ENCODE measurements at places on chromosomes 13 and 19.

GRCh38 chr19:49127674-49128544, 8.6 kb downstream of the PPFIA3 start:
- peak; percentile 80 for DNase-seq

- DNase-seq: no peak
These were observed 73.0 kb downstream of the NALCN start for GRCh38 chr13:101343128-101343787.

- DNase-seq: no peak
These were observed 18.0 kb downstream of the SUCLA2 start for GRCh38 chr13:47983070-47983469.

GRCh38 chr13:52118595-52118994, 10.3 kb downstream of the NEK5 start:
- no peak for DNase-seq

- no peak for DNase-seq
These were observed 290.8 kb downstream of the FOXO1 start for GRCh38 chr13:40375489-40376171.

DNA sequence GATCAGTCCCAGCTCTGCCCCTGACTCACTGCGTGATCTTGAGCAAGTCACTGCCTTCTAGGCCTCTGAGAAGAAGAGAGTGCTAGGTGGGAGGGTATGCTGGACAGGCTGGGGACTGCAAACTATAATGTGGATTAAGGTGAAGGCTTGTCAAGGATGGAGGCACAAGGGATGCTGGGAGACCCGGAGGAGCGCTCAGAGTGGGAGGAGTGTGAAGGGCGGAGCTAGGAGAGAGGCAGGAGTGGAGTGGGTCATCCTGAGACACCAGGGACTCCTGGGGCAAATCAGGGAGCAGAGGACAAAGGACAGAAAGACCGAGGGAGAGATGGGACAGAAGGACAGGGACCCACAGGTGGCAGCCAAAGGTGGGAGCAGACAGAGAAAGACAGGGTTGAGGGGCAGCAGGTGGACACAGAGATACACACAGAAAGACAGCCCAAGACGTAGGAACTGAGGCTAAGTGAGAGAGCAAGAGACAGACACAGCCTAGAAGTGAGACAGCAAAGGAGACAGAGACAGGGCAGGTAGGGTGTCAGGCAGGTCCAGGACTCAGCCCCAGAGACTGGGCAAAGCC, 2.6 kb downstream of the GRIK5 start:
- DNase-seq: no peak

DNA sequence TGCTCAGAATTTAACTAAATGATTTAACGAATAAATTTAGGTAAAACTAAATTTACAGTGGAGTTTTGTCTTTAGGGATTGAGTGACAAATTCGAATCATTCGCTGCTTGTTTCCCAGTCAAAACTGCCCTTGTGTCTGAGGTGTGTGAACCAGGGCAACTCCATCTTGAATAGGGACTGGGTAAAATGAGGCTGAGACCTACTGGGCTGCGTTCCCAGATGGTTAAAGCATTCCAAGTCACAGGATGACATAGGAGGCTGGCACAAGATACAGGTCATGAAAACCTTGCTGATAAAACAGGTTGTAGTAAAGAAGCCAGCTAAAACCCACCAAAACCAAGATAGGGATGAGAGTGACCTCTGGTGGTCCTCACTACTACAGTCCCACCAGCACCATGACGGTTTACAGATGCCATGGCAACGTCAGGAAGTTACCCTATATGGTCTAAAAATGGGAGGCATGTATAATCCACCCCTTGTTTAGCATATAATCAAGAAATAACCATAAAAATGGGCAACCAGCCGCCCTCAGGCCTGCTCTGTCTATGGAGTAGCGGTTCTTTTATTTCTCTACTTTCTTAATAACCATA, 10.2 kb upstream of the ANKRD10 start:
- no peak for DNase-seq

GRCh38 chr13:45817833-45818232, 33.7 kb downstream of the SIAH3 start:
- no peak for DNase-seq

- no peak for DNase-seq
These were observed 121.7 kb downstream of the NHLRC3 start for GRCh38 chr13:39159846-39160370.

DNA sequence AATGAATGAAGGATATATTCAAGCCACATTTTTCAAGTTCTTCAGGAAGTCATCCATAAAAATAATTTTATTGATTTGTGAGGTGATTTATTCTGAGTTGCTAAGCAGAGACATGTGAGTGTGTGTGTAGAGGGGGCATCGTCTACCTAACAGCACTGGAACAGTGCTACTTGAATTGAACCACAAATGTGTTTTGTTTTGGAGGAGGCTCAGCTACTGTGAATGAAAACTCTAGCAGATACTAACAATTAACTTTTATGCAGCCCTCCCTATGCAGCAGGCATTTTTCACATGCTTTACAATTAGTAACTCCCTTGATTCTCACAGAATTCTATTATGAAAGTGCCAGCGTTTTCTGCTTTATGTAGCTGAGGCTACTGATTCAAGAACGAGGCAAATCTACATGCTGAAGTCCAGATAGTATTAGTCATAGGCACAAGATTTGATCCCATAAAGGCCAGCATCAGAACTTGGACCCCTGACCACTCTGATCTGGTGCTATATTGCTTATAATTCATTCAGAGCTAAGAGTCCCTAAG, 103.7 kb downstream of the MYO16 start:
- DNase-seq: no peak

DNA sequence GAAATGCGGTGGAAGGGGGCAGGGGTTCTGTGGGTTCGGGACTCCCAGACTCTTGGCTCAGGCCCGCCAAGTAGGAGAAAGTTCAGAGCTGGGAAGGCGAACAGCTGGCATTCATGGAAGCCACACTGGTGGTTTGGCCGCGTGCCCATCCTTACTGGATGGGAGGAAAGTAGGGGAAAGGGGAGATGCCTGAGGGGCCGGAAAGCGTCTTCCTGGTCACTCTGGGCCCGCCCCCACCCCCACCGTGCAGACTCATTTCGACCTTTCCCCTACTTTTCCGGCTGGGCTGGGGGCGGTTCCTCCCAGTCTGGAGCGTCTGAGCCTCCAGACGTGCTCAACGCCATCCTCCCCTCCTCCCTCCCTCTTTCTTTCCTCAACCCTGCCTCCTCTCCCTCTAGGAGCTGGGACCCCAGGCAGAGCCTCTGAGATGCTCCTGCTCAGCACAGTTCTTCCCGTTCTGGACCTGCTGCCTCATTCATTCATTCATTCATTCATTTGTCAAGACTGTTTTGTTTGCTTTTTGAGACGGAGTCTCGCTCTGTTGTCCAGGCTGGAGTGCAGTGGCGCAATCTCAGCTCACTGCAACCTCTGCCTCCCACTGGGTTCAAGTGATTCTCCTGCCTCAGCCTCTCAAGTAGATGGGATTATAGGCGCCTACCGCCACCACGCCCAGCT, 3.5 kb downstream of the ANGPTL4 start:
- peak; percentile 93 for DNase-seq

GRCh38 chr13:74555276-74555625, 421.0 kb upstream of the KLF12 start:
- DNase-seq: no peak

- no peak for DNase-seq
These were observed 4.2 kb upstream of the PDCD5 start for GRCh38 chr19:32576790-32577189.

DNA sequence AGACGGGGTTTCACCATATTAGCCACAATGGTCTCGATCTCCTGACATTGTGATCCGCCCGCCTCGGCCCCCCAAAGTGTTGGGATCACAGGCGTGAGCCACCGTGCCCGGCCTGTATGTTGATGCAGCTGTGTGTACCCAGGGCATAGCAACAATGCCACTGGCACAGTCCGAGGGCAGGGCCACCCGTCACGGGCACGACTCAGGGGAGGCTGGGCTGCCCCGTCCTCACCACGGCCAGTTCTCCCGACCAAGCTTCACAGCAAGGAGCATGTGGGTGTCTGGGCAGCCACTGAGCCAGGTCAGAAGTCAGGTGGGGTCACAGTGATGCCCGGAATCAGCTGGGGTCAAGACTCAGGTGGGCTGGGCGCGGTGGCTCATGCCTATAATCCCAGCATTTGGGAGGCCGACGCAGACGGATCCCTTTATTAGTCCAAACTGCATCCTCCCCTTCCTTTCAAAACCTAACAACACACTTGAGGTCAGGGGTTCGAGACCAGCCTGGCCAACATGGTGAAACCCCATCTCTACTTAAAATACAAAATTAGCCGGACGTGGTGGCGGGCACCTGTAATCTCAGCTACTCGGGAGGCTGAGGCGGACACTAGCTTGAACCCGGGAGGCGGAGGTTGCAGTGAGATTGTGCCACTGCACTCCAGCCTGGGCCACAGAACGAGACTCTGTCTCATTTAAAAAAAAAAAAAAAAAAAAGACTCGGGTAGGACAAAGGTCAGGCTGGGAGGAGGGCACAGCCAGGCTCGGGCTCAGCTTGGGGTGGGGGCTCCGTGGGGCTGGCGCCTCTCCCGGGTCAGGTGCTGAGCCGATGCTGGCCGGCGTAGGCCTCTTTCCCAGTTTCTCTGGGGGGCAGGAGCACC, 1.2 kb upstream of the CDC34 start:
- no peak for DNase-seq

DNA sequence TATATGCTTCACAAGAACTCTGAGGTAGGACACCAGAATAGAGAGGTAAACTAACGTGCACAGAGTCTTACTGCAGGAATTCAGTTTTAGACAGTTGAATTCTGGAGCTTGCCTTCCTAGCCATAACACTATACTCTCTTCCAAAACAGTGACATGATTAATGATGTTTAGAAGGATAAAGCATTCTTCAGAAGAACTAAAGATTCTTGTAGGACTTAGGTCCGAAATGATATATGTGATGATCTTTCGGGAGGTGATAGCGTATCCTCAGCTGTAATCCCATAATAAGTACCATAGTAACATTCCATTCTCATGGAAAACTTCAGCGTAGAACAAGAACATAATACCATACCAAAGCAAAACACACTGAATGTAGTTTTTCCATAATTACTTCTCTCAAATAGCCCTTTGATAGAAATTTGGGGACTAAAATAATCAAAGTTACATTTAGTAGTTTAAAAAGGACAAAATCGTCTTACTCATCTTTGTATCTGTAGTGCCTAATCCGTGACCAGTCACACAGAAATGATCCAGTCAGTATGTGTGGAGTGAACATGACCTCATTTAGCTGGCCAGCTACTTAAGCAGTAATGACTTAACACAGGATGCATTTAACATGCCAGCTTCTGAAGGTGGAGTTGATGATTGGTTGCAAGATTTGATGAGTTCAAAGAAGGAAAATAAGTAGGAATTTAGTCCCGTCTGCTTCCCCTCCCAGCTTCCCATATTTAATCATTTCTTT, 38.4 kb downstream of the PIBF1 start:
- no peak for DNase-seq

DNA sequence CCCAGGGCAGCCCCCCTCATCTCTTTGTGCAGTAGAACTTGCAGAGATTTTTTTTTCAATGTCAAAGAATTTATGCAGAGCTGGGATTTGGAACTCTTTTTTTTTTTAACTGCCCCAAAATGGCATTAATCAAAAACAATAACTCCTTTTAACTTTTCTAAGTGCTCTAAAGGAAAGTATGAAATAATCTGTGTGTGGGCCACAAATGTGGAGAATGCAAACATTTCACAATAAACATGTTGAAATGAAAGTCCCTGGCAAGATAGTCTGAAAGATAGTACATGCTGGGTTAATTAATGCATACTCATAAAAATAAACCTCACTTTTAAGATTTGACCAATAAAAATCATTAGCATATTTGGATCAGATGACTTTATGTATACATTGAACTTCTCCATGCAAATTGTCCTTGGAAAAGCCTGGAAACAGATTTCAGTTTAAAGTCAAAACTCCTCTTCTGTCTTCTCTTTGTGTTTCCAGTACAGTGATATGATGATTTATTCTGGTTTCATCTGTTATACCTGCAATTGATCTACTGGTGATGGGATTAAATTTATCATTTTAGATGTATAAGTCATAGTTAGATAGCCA, 30.5 kb upstream of the ZNF536 start:
- DNase-seq: no peak

- no peak for DNase-seq
These were observed 149.7 kb upstream of the SERP2 start for GRCh38 chr13:44223770-44224444.

DNA sequence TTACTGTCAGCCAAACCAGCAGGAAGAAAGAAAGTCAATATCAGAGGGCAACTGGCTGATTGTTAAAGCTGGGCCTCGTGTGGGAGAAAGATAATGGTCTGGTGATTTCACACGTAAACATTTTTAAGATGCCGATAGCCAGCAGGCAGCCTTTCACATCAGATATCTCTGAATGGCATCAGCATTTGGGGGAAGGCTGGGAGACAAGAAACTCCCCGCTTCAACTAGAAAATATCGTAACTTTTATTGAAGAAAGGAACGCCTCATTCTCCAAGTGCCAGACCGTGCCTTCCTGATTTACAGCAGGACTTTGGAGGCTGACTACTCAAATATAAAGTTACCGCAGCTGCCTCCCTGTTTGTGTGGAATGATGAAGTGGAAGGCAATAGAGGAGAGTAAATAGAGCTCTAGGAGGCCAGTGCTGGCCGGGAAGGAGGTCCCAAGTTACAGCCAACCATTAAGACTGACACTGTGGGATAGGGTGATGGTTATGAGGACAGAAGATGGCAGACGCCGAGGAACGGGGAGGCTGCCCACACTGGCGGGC, 284.3 kb upstream of the MAB21L1 start:
- no peak for DNase-seq

GRCh38 chr13:94664889-94665288, 47.5 kb downstream of the SOX21 start:
- no peak for DNase-seq

DNA sequence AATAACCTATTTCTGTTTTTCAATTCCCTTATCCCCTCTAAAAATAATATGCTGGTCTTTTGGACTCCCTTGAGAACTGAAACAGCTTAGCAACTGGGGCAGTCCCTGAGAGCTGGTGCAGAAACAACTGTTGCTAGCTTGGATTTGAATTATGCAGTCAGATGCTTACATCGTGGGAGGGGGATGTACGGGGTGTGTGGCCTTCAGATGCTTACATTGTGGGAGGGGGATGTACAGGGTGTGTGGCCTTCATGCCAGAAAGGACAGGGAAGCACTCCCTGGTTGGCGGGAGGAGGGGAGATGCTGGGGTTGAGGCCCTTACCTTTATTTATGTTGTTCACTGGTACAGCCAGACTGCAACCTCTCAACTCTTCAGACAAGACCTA, 25.6 kb downstream of the LRCH1 start:
- DNase-seq: no peak

DNA sequence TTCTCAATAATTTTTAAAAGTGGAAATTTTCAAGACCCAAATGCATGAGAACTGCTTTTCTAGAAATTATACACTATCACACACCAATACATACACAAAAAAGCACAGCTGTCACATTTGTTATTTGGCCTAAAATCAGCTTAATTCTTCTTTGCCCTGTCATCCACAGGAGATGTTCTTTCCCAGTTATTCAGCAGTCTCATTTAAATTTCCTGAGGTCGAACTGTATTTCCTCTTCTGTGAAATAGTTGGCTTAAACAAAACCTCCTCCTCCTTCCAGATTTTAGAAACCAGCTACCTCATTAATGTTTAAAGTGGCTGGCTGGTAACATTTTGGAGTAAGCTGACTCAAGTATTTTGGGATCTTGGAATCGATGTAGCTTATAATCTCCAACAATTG, 39.1 kb downstream of the SMAD9 start:
- no peak for DNase-seq

All from omental fat pad (tissue), 4 donors.